Epithelial cell of proximal tubule (primary cell): ENCODE measurements at places on chromosomes 12 and 14.
A peak's percentile ranks its signal among the peaks of the same experiment; 100 is the strongest.

DNA sequence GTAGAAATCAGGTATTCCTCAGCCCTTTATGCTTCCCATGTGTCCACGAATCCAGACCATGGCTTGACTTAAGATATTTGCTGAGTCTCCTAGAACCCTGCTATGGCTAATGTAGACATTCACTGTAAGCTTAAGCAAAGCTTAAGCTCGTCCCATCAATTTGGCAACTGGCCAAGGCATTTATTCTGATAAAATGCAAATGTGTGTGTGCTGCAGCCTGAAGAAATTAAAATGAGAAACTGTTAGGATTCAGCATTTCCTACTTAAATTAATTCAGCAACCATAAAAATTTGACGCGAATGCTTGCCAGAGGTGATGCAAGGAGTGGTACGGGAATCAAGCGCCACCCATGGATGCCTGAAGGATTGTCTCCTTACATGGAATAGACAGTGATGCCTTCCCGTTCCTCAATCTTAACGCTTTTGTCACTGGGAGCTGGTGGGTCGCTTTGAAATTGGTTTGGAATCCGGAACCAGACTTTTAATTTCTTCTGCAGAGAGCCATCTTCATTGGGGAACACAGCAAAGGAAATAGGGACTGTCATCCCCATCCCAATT, 13.2 kb downstream of the HEBP1 start:
- no peak for DNase-seq

GRCh38 chr12:7994731-7995205, 37.7 kb upstream of the FOXJ2 start:
- DNase-seq: no peak

GRCh38 chr12:80551897-80552296, 107.9 kb downstream of the PTPRQ start:
- peak; percentile 42 for DNase-seq

- DNase-seq: no peak
Measured at GRCh38 chr12:20142956-20143355, 225.4 kb upstream of the PDE3A start.

GRCh38 chr14:30648471-30648870, 26.4 kb downstream of the SCFD1 start:
- DNase-seq: no peak

DNA sequence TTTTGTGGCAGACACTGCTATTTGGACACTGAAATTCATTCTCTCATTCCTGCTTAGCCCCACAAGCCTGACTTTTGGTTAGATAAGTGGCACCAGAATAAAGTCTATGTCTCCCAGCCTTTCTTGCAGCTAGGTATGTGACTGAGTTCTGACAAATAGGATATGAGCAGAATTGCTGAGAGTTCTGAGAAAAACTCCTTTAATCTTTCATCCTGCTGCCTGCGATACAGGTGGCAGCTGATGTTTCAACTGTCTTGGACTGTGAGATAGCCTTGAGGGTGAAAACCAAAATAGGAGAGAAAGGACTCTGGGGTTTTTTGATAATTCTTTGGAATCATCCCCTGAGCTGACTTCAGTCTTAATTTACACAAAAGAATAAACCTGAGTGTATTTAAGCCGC, 55.8 kb downstream of the MBIP start:
- no peak for DNase-seq

GRCh38 chr12:40142001-40142744, 36.3 kb upstream of the SLC2A13 start:
- DNase-seq: no peak

DNA sequence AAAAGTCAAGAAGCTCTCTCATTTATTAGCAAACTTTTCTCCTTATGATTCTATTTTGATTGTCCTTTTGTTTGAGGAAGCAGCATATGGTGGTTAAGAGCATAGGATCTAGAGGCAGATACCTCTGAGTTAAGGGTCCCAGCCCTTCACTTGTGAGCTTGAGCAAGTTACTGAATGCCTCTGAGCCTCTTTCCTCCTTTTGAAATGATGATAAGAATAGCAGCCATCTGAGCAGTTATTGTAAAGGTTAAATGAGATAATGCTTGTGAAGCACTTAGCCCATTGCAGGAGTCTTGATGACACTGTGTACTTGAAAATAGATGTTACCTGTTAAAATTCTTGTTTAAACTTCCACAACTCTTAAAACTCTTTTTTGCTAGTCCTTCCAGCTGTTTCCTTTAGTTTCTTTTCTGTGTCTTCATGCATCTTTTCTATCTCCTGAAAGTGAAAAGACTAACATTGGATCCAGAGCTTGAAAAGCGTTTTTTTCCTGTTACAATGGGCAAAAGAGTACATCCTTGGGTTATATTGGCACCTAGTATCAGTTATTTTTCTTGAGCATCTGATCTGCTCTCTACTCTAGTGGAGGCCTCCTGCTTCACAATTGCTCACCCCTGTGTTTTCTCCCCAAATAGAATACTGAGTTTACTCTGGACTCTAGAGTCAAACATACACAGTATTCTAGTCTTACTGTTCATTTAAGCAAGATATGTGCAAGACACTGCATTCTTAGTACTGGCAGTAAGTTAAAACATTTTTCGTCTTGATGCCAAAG, 3.1 kb downstream of the HIF1A start:
- no peak for DNase-seq

GRCh38 chr12:112905451-112906089, 1.2 kb upstream of the OAS1 start:
- no peak for DNase-seq

GRCh38 chr12:80419644-80420043, 24.4 kb upstream of the PTPRQ start:
- no peak for DNase-seq

DNA sequence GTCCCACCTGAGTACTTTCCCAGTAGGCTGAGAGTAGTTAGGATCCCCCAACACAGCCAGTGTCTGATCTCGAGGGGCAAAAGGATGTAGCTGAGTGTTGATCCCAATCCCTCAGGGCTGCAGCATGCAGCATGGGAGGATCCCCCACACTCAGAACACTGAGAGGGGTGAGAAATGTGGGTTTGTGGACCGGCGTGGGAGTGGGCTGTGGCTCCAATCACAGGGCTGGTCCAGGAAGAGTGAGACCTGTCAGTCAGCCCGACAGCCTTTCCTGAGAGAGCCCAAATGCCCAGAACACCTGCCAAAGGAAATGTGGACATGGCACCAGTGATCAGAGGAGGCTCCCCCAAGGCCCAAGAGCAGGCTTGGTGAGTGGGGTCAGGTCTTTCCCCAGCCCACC, 228.3 kb upstream of the MGAT4C start:
- DNase-seq: no peak

GRCh38 chr12:6363330-6364043, 11.9 kb downstream of the SCNN1A start:
- no peak for DNase-seq

DNA sequence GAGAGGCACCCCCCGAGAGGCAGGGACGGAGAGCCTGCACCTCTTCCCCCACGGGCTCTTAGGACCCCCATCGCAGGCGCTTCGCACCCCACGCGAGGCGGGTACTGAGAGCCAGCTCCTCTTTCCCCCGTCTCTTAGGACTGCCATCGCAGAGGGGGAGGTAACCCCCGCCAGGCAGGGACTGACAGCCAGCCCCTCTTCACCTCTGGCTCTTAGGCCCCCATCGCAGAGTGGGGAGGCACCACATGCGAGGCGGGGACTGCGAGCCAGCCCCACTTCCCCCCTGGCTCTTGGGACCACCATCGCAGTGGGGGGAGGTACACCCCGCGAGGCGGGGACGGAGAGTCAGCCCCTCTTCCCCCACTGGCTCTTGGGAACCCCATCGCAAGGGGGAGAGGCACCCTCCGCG, 46.1 kb downstream of the DDX11 start:
- no peak for DNase-seq

DNA sequence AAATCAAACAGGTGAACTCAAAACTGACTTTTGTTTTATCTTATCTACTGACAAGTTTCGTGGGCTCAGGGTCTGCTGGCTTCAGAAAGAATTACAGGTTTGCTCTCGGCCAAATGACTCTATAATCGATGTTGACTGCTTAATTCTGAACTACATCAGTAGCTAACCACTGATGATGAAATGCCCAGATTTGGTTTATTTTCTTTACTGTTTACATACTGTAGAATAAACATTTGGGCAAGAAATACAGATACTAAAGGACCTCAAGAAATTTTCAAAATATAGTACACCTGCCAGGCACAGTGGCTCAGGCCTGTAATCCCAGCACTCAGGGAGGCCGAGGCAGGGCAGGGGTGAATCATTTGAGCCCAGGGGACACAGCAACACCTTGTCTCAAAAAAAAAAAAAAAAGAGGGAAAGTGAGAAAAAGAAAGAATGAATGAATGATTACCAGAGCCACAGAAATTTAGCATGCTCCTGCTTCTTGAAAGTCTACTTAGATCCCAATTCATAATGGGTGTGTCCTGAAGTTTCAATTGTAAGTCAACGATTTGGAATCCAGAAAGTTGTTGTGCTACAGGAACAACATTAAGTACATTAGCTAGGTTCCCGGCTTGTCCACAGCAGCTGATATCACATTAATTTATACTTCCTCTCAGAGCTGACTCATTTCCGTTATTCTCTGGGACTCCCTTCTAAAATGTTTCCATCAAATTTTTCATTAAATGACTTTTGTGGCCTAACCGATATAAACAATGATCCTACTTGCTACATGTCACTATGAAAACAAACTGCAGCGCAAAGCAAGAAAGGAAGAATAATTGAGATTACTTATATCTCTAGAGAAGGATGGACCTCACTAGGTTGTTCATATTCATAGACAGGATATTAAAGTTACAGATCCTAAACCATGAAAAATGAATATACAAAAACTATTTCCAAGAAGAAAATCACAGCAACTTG, 134.3 kb downstream of the MED13L start:
- no peak for DNase-seq

- no peak for DNase-seq
Measured at GRCh38 chr12:97397008-97397407, 65.6 kb upstream of the RMST start.

- DNase-seq: no peak
Measured at GRCh38 chr12:2803635-2804392, 8.7 kb upstream of the ITFG2 start.

DNA sequence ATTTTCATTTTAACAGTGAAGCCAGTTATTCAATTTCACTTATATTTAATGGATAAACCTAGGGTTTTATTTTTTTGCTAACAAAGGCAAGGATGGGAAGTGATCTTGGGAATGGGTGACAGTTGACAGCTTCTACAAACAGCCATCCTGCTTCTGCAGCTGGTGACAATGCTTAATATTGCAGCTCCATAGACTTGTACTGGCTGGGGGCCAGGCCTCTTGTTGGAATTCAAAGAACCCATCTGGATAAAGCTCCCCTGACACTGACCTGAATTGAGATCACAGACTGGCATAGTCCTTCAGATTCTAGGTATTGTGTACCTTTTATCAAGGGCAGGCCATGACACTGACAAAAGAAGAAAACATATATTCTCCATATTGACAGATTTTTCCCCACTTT, 664.6 kb upstream of the FOXG1 start:
- no peak for DNase-seq

- no peak for DNase-seq
Measured at GRCh38 chr14:102939820-102940561, 17.5 kb downstream of the AMN start.

DNA sequence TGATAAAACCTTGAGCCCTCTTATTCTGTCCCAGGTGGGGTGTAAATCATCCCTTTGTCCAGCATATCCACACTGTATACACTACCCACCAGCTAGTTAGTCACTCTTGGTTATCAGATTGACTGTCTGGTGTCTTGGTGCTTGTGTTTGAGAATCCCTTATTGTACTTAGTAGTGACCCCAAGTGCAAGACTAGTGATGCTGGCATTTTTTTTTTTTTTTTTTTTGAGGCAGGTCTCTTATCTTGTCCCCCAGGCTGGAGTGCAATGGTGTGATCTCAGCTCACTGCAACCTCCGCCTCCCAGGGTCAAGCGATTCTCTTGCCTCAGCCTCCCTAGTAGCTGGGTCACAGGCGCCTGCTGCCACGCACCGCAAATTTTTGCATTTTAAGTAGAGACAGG, 5.8 kb downstream of the VRK1 start:
- DNase-seq: no peak

- no peak for DNase-seq
Measured at GRCh38 chr12:82923935-82924334, 237.2 kb downstream of the TMTC2 start.
